ENCODE measurements at places on chromosomes 12 and 14.

DNA sequence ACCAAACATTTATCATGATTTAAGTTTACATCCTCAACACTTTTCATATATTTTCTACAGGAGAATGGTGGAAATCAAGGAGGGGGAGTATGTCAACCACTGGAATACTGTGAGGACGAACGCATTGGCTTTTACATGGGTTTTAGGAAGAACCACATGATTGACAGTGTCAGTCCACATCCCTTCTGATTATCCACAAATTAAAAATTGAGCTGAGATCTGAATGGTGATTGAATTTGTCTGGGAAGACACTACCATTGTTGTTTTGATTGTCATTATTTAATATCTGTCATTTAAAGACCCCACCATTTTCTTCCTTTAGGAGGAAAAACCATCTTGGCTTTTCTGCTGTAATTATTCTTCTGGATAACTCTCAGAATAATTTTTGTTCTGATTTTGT lies 31.3 kb upstream of the KLRF1 start:
- DNase-seq = no peak

GRCh38 chr12:17381211-17381610 lies 708.8 kb downstream of the RERGL start:
- DNase-seq = no peak

DNA sequence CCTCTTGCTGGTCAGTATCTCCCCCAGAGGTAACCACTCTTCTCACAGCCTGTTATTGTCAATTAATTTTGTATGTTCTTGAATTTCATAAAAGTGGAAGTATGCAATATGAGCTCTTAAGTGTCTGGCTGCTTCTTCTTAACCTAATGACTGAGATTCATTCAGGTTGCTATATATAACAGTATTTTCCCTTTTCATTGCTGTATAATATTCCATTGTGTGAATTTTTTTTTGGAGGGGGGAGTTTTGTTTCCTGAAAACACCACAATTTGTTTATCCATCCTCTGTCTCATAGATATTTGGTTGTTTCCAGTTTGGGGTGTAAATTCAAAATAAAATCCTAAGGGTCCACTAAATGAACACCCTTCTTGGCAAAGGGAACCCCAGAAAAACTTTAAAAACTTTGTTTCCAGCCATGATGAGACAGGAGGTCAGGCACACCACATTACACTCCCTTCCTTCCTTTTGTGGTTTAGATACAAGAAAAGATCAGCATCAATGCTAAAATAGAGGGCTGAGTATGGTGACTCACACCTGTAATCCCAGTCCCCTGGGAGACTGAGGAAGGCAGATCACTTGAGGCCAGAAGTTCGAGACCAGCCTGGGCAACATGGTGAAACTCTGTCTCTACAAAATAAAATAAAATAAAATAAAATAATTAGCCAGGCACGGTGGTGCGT lies 4.1 kb upstream of the DAO start:
- DNase-seq = no peak

GRCh38 chr12:76920172-76921099 lies 41.6 kb upstream of the CSRP2 start:
- DNase-seq = no peak

- no peak for DNase-seq
Observed at GRCh38 chr12:74914378-74914777, 295.3 kb downstream of the KCNC2 start.

- DNase-seq = no peak
Observed at GRCh38 chr14:46488374-46488773, 163.2 kb downstream of the RPL10L start.

GRCh38 chr12:46442738-46443137 lies 70.2 kb upstream of the SLC38A2 start:
- no peak for DNase-seq

DNA sequence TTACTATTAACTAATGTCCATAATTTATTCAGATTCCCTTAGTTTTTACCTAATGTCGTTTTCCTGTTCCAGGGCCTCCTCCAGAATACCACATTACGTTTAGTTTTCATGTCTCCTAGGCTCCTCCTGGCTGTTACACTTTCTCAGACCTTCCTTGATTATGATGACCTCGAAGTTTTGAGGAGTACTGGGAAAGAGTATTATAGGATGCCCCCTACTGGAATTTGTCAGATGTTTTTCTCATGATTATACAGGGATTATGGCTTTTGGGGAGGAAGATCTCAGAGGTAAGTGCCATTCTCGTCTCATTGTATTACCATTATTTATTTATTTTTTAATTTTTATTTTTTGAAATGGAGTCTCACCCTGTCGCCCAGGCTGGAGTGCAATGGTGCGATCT lies 17.7 kb upstream of the C1S start:
- no peak for DNase-seq

DNA sequence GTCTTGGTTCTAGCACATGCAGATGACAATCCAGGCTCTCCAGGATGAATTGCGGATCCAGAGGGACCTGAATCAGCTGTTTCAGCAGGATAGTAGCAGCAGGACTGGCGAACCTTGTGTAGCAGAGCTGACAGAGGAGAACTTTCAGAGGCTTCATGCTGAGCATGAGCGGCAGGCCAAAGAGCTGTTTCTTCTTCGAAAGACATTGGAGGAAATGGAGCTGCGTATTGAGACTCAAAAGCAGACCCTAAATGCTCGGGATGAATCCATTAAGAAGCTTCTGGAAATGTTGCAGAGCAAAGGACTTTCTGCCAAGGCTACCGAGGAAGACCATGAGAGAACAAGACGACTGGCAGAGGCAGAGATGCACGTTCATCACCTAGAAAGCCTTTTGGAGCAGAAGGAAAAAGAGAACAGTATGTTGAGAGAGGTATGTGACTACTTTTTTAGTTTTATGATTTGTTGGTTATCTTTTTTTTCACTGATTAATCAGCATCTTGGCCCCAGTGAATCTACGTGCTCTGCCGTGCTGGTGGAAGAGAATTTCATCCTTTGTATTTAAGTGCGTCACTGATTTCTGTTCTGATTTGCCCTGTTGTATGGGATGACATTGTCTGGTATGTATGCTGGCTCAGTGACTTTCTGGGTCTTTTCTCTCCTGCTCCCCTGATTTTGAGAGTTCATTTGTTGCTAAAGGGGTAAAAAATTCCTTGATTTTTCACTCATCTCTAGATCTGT lies 92.3 kb downstream of the ERC1 start:
- no peak for DNase-seq

DNA sequence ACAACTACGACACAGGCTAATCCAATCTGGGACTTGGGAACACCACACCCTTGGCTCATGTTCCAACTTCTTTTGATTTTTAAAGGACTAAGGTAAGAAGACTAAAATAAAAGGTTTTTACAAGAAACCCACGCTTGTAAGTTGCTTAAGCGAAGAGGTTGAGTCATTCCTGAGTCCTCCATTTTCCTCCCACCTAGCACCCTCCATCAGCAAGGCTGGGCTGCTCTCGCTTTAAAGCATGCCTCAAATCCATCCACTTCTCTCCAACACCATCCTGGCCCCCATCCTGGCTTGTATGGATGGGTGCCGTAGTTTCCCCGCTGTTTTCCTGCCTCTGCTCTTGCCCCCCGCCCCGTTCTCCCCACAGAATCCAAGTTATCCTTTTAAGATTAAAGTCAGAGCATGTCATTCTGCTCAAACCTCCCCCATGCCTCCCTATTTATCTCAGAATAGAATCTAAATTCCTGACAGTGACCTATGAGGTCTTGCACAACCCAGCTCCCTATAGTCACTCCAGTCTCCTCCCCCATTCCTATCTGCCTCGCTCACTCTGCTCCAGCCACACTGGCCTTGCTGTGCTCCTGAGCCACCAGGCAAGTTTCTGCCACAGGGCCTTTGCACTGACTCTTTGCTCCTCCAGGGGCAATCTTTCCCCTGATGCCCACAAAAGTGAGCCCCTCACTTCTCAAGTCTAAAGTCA lies 34.5 kb downstream of the SCARB1 start:
- no peak for DNase-seq

GRCh38 chr12:91222746-91223145 lies 40.1 kb upstream of the DCN start:
- DNase-seq = no peak

DNA sequence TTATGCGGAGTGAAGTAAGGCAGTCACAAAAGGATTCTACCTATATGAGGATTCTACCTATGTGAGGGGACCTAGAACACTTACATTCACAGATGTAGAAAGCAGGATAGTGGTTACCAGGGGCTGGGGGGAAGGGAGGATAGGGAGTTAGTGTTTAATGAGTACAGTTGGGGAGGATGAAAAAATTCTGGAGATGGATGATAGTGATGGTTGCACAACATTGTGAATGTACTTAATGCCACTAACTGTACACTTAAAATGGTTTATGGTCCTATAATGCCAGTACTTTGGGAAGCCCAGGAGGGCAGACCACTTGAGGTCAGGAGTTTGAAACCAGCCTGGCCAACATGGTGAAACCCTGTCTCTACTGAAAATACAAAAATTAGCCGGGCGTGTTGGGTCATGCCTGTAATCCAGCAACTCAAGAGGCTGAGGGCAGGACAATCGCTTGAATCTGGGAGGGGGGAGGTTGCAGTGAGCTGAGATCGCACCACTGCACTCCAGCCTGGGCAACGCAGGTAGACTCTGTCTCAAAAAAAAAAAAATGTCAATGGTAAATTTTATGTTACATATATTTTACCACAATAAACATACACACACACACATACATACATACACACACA lies 25.4 kb downstream of the SVOP start:
- DNase-seq = no peak

DNA sequence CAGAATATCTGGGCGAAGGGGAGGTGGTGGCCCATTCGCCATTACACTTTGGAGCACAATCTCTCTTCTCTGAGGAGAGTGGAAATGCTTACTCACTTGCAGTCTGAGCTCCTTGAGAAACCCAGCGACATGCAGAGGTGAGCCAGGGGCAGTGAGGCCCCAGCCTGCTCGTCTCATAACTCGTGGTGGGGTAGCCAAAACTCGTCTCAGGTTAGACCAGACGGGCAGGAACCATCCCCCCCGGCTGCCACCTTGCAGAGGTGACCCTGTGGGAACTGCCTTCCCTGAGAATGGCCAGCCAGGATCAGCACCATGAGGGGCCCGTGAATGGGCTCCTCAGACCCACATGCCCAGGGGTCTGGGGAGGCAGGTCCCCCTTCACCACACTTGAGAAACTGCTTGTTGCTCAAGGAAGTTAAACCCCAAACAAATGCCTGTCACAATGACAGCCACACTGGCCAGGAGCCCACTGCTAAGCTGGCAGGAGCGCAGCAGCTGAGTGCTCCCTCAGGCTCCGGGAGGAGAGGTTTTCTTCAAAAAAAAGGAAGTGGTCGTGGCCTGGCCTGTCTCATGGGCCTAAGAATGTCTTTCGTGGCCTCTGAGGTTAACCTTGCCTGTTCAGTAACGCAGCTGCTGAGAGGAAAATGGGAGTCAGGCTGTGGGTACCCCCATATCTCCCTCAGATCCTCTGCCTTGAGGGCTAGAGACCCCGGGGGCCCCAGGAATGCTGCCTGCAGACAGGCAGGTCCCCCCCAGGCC lies 9.2 kb upstream of the ALDH2 start:
- DNase-seq = no peak

GRCh38 chr12:12447236-12447635 lies 90.4 kb downstream of the BORCS5 start:
- DNase-seq = no peak

DNA sequence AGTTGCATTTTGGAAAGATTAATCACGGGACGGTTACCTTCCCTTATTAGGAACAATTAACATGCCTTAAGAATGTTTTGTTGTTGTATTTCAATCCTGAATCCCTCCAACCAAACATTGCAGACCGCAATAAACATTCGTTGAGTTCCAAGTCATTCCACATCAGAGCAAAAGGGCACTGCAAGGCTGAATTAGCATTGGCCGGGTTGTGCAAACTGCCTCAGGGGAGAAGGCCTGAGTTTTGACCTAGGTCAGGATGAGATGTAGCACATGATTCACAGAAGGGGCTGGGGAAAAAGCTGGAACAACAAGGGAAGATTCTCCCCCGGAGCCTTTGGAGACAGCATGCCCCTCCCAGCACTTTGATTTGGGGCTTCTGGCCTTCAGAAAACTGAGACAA lies 82.1 kb upstream of the BDKRB2 start:
- no peak for DNase-seq

DNA sequence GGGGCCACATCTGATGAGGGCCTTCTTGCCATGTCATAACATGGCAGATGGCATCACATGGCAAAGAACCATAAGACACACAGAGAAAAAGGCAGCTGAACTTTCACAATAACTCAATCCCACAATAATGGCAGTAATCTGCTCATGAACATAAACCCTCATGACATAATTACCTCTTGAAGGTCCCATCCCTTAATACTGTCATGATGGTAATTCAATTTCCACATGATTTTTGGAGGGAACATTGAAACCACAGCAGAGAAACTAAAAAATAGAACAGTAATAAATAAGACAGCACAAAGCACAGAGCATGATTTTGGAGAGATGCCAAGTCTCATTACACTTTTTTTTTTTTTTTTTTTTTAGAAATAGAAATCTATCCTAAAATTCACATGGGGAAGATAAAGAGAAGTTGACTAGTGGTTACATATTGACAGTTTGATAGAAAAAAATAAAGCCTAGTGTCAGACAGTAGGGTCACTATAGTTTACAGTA lies 61.8 kb upstream of the ATF7IP start:
- DNase-seq = no peak

GRCh38 chr12:121676190-121676589 lies 6.7 kb upstream of the MORN3 start:
- no peak for DNase-seq

GRCh38 chr14:92914087-92914656 lies 8.8 kb upstream of the CHGA start:
- no peak for DNase-seq

GRCh38 chr12:40693207-40693821 lies 1.1 kb downstream of the CNTN1 start:
- DNase-seq = no peak

- no peak for DNase-seq
Observed at GRCh38 chr14:33909380-33910084, 41.3 kb downstream of the EGLN3 start.

DNA sequence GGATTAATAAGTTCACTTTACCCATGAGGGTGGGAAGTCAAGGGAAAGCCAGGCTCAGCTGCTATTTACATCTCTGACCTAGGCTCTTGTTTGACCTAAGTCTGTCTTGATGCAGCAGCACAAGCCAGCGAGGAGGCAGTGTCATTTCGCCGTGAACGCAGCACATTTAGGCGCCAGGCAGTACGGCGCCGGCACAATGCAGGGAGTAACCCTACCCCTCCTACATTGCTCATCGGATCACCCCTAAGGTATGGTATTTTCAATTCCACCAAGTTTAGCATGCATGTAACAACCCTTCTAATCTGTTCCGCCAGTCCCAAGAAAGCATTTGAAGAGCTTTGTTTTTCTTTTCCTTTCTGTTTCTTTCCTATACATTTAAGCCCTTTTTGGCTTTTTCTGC lies 81.2 kb downstream of the PCNX1 start:
- no peak for DNase-seq

Measured in stimulated activated CD4-positive, alpha-beta T cell treated with anti-CD3 and anti-CD28 coated beads, Interleukin-12 subunit alpha, Interleukin-12 subunit beta, amount 100 ng/mL, for 24 hours (primary cell).